Right lobe of liver (tissue), 6 donors: ENCODE measurements at places on chromosomes 11 and 22. TPM values are rescaled to one million over a fixed set of nuclear protein-coding genes. Genes with fewer than 3 reads are reported as not detected.

GRCh38 chr11:34773826-34774225 lies 142.4 kb downstream of the APIP start:
- no peak overlapping the region for H3K27ac ChIP-seq

DNA sequence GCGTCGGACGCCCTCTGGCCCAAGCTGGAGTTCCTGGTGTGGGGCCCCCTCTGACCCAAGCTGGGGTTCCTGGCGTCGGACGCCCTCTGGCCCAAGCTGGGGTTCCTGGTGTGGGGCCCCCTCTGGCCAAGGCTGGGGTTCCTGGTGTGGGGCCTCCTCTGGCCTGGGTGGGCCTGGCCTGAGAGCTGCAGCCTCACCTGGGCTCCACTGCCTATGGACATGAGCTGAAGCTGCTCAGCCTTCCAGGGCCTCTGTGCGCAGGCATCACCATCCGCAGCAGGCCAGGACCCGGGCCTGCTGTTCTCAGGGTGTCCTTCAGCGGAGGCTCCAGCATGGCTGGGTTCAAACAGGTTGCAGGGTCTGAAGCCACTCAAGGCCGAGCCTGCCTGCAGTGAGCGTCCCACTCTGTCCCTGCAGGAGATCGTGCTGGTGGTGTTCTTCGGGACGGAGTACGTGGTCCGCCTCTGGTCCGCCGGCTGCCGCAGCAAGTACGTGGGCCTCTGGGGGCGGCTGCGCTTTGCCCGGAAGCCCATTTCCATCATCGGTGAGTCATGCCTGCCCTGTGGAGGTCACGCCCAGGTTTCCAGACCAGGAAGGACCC lies 125.5 kb downstream of the KCNQ1 start:
- H3K4me1 ChIP-seq = no peaks in the 10 kb centered on the region
- no peak overlapping the region for H3K27ac ChIP-seq
- no peaks in the 10 kb centered on the region for H3K36me3 ChIP-seq
- no peak for DNase-seq
- no peak overlapping the region for H3K4me3 ChIP-seq

FIBIN gene
- total RNA-seq = 1.6 TPM

- no peaks in the 10 kb centered on the region for H3K4me1 ChIP-seq
Measured at GRCh38 chr11:459511-460220, 9.6 kb downstream of the PTDSS2 start.

DERL3 gene
- total RNA-seq = 1.1 TPM

GRCh38 chr11:115996125-115996807 lies 492.1 kb upstream of the CADM1 start:
- no peak overlapping the region for H3K27ac ChIP-seq
- no peaks in the 10 kb centered on the region for H3K27me3 ChIP-seq
- DNase-seq = no peak

DNA sequence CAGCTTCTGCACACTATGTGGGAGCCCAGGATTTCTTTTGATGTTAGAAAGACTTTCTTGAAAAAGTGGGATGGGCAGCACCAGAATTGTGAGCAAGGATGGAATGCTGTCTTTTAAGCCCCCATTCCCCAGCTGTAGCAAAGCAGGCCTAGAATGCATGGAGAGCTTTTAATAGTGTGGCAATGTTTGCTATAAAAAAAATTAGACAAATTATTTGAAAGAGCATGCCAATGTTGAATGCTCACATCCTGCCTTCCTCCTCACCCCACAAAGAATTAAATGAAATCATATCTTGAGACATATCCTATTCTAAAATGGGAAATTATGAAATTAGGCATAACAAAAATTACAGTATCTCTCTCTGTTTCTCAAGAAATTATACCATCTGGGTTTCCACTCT lies 154.7 kb downstream of the C11orf91 start:
- H3K4me1 ChIP-seq = no peaks in the 10 kb centered on the region
- DNase-seq = no peak
- no peak overlapping the region for H3K4me3 ChIP-seq
- no peaks in the 10 kb centered on the region for H3K27me3 ChIP-seq

TPBGL gene
- not detected for total RNA-seq

THRSP gene
- total RNA-seq = 3.0 TPM

SOX6 gene
- 5.0 TPM for total RNA-seq

SLC22A12 gene
- total RNA-seq = 0.22 TPM

DNA sequence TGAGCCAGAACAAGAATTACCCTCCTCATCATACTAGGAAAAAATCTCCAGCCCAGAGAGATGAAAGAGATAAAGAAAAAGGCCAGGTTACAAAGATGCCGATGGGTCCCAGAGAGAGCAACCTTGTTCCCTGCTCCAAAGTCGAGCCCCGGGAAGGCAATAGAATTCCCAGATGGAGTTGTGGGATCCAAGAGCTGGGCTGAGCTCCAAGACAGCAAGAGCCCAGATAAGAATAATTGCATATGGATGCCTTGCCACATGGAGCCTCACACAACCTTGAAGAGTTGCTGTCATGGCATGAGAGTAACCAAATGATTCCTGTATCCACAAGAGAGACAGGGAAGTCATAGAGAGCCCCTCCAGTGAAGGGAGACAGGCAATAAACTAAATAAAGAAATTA lies 30.9 kb downstream of the IL10RA start:
- no peaks in the 10 kb centered on the region for H3K4me1 ChIP-seq
- no peak overlapping the region for H3K4me3 ChIP-seq
- H3K27me3 ChIP-seq = no peaks in the 10 kb centered on the region
- no peak for DNase-seq
- no peak overlapping the region for H3K27ac ChIP-seq

DNA sequence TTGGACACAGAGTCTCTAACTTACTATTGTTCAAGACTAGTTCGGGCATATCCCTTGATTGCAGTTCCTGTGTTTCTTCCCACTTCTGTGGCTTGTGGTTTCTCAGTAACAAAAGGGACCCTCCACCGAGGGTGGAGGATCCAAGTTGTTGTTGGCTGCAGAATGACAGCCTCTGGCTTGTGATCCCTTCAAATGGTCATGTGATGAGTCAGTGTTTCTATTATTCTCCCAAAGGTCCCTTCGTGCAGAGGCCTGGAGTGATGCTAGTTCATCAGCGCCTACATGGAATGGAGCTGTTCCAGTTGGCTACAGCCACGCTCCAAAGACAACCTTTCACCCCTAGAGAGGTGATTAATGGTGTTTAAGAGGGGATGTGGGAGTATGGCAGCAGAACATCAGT lies 2.6 kb upstream of the VWCE start:
- H3K27me3 ChIP-seq = no peaks in the 10 kb centered on the region
- DNase-seq = no peak
- no peaks in the 10 kb centered on the region for H3K4me1 ChIP-seq
- H3K4me3 ChIP-seq = no peak overlapping the region

MCAM gene
- total RNA-seq = 15.0 TPM

DNA sequence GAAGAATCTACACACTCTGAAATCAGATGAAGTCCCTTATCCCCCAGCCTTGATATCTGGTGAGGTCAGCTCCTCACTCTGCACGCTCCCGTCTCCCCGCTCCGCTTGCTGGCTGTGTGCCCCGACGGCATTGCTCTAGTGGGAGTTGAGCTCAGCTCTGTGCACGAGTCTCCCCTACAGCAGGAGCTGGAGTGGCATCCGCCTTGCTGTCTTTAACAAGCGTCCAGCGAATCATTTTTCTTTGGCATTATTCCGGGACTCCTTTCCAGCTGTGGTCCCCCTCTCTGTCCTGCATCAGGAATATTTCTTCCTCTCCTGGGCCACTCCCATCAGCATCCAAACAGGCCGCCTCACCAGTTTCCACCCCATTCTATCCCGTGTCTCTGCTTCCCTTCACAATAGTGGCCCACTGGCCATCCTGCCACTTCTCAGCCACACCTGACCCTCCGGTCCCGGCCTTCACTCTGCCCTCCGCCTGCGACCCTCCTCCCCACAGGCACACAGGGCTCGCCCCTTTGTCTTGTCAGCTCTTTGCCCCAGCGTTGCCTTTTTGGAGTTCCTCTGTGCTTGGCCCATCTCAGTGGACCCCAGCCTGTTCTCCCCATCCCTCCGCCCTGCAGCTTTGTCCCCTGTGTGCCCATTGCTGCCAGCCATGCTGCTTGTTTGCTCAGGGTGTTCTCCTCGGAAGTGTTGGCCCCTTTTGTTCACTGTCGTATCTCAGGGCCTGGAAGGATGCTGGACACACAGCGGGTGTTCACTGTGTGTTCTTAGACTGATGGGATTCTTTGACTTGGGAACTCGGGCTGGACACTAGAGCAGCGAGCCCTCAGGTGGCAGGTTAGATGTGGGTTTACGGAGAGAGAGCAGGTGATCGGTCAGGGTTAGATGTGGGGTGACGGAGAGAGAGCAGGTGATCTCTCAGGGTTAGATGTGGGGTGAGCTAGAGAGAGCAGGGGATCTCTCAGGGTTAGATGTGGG lies 441.8 kb downstream of the TBC1D22A start:
- H3K27me3 ChIP-seq = no peaks in the 10 kb centered on the region
- no peak overlapping the region for H3K4me3 ChIP-seq
- no peak overlapping the region for H3K27ac ChIP-seq
- H3K4me1 ChIP-seq = peaks cover 19% of the 10 kb centered on the region
- H3K36me3 ChIP-seq = no peaks in the 10 kb centered on the region
- no peak for DNase-seq

- DNase-seq = no peak
- H3K4me1 ChIP-seq = no peaks in the 10 kb centered on the region
- H3K36me3 ChIP-seq = no peaks in the 10 kb centered on the region
- H3K4me3 ChIP-seq = no peak overlapping the region
- no peaks in the 10 kb centered on the region for H3K27me3 ChIP-seq
Measured at GRCh38 chr22:35552196-35552842, 11.7 kb downstream of the RASD2 start.

GRCh38 chr11:44816761-44817160 lies 90.0 kb downstream of the TSPAN18 start:
- no peaks in the 10 kb centered on the region for H3K36me3 ChIP-seq
- no peaks in the 10 kb centered on the region for H3K4me1 ChIP-seq
- DNase-seq = no peak
- H3K27me3 ChIP-seq = no peaks in the 10 kb centered on the region
- H3K4me3 ChIP-seq = no peak overlapping the region

DNA sequence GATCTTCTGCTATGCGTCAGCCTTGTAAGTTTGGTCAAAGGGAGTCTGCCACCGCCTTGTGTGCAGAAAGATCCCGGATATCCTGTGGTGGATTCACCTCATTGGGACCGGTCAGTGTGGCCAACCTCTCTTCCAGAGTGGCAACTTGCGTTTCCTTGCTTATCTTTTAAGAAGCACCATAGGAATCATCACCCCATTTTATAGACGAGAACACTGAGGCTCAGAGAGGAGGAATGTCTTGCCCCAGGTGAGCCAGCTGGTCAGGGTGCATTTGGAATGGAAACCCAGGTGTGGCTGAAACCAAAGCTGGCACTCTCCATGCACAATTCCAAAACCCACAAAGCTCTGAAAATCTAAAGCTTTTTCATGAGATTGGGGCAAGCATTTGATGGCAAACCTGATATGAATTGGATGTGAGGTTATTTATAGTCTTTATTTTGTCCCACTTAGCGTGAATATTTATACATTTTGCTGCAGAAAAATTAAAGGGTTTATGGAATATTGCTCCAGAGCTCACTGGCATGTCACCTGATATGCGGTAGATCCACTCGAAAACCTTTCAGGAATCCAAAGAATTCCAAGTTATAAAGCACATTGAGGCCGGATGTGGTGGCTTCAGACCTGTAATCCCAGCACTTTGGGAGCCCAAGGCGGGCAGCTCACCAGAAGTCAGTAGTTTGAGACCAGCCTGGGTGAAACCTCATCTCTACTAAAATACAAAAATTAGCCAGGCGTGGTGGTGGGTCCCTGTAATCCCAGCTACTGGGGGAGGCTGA lies 12.1 kb upstream of the EIF3D start:
- peak; percentile 11 for DNase-seq
- H3K36me3 ChIP-seq = no peaks in the 10 kb centered on the region
- no peaks in the 10 kb centered on the region for H3K27me3 ChIP-seq
- no peak overlapping the region for H3K4me3 ChIP-seq

DNA sequence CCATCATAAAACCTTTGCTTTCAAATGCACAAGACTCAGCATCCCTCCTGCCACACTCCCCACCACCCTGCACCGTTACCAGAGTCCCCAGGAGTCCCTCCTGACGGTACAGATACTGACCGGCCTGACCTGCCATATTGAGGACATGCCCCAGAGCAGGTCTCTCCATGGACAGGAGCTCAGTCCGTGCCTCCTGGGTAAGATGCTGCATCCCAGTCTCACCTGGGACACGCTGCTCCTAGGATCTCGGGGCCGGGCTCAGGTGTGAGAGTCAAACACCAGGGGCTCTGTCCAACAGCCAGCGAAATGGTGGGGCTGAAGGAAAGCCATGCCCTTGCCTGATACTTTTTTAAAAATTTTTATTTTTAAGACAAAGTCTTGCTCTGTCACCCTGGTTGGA lies 328.3 kb downstream of the SHANK2 start:
- peak; percentile 20 for DNase-seq
- H3K36me3 ChIP-seq = no peaks in the 10 kb centered on the region

DNA sequence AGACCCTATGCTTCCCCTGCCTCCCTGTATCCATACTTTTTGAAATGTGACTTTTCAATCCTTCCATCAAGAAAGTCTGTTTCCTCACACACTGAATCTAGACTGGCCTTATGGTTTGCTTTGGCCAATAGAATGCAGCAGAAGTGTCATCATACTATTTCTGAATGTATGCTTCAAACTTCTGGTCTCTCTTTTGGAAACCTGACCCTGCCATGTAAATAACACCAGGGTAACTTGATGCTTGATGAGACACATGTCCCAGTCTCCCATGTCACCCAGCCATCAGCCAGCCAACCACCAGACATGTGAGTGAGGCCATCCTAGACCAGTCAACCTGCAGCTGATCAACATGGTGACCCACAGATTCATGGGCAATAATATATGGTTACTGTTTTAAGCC lies 29.7 kb upstream of the CAVIN3 start:
- no peak for DNase-seq
- H3K4me3 ChIP-seq = no peak overlapping the region
- H3K27ac ChIP-seq = no peak overlapping the region
- H3K4me1 ChIP-seq = peaks cover 13% of the 10 kb centered on the region
- no peaks in the 10 kb centered on the region for H3K36me3 ChIP-seq
- no peaks in the 10 kb centered on the region for H3K27me3 ChIP-seq

TRIM49 gene
- total RNA-seq = not detected

OR4D5 gene
- total RNA-seq = not detected

GRCh38 chr11:36249246-36249645 lies 40.0 kb downstream of the COMMD9 start:
- no peaks in the 10 kb centered on the region for H3K36me3 ChIP-seq
- H3K4me3 ChIP-seq = no peak overlapping the region
- no peaks in the 10 kb centered on the region for H3K27me3 ChIP-seq
- no peaks in the 10 kb centered on the region for H3K4me1 ChIP-seq
- no peak for DNase-seq
- no peak overlapping the region for H3K27ac ChIP-seq

DNA sequence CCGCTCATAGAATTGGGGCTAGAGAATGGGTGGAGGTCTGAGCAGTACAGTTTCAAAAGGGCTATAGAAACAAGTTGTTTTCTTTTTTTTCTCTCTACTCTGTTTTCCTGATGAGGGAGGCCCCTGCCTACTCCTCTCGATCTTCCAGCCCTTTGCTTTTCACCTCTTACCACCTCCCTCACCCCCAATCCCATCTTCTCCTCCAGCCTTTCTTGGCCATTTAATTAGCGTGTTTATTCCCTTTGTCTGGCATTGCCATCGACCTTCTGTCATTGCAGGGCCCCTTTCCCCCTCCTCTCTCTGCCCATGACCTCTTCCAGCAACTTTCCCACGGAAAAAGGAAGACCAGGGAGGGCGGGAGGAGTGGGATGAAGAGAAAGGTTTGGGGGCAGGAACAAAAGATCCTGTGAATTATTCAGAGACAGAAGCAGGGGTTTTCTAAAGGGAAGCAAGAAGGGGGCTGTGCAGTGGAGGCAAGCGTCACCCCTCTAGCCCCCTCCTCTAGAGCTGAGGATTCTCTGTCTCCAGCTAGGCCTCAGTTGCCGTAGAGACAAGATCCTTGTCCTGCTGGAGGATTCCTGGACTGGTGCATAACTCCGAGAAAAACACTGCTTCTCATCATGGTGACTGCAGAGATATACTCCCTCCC lies 12.9 kb downstream of the DTX4 start:
- H3K36me3 ChIP-seq = peaks cover 4% of the 10 kb centered on the region
- H3K27ac ChIP-seq = no peak overlapping the region
- peaks cover 43% of the 10 kb centered on the region for H3K4me1 ChIP-seq
- no peaks in the 10 kb centered on the region for H3K27me3 ChIP-seq
- H3K4me3 ChIP-seq = no peak overlapping the region
